ENCODE measurements at places on chromosomes 6 and 20. TPM values are rescaled to one million over a fixed set of nuclear protein-coding genes. Genes with fewer than 3 reads are reported as not detected.
A peak's percentile ranks its signal among the peaks of the same experiment; 100 is the strongest.

Gene FAM83B
- not detected for total RNA-seq

Gene SLC17A4
- total RNA-seq, result not detected

Gene CDH4
- total RNA-seq, result 0.29 TPM

Gene C6orf141
- 0.60 TPM for total RNA-seq

Gene GTSF1L
- total RNA-seq, result not detected

Gene PLCB4
- 5.3 TPM for total RNA-seq

Gene RPS6KA2
- 7.3 TPM for total RNA-seq

GRCh38 chr6:109253366-109253765 is 128.9 kb downstream of the CD164 start:
- DNase-seq, result no peak

GRCh38 chr6:39786649-39787048 is 5.5 kb upstream of the DAAM2 start:
- DNase-seq, result no peak

DNA sequence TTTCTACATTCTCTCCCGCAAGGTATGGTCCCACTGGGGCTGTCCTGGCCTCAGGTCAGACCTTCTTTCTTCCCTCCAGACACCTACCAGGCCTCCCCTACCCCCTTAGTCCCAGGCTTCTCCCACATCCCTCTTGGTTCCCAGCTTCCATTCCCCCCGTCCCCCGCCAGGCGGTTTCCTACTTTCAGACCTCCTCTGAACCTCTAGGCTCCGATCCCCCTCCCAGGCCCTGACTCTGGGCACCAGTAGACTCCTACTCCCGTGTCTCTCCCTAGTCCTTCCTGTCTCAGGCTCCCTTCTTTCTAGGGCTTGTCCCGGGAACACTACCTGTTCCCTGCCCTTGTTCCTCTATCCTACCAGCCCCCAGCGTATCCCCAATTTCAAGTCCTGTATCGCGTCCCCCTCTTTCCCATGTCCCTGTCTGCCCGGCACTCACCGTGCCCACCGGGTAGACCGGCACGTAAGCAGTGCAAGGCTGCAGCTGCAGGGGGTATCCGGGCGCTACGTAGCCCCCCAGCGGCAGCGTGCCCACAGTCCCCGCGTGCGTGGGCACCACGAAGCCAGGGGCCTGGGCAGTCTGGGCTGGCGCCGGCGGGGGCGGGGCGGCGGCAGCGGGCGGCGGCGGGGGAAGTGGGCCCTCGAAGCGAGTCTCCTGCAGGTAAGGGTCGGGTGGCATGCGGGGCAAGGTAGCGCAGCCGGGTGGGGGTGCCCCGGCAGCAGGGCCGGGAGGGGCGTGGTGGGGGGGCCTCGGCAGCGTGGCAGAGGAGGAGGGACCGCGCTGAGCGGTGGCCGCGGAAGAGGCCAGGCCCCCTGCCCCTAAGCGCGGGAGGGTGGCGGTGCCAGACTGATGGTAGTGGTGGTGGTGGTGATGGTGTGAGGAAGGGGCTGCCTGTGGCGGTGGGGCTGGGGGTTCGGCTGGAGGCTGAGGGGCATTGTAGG is 1.5 kb downstream of the PRRT1 start:
- no peak for DNase-seq

- no peak for DNase-seq
Observed at GRCh38 chr6:36392621-36393020, 5.2 kb upstream of the ETV7 start.

DNA sequence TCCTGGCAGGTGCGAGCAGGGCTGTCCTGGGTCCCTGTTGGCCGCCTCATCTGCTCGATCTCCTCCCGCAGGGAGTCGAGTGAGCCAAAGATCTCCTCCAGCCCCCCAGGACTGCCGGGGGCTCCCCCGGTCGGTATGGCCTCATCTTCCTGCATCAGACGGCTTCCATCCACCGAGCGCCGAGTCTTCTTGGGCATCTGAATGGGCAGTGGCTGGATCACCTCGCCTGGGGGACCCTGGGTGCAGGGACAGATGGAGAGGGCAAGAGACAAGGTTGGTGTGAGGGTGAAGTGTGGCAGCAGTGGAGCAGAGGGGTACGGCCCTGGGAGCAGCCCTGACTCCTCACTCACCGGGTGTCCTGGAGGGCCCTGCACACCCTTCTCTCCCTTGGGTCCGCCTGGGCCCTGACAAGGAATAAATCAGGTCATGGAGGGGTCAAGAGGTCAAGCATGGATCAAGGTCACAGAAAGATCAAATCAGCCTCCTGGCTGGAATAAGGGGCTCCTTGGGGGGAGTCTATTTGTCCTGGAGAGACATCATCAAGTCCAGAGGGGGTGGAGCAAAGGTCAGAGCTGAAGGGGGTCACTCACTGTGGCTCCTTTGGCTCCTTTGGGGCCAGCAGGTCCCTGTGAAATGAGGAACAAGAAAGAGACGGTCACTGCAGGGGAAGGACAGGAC is 26.5 kb downstream of the COL11A2 start:
- DNase-seq, result no peak

DNA sequence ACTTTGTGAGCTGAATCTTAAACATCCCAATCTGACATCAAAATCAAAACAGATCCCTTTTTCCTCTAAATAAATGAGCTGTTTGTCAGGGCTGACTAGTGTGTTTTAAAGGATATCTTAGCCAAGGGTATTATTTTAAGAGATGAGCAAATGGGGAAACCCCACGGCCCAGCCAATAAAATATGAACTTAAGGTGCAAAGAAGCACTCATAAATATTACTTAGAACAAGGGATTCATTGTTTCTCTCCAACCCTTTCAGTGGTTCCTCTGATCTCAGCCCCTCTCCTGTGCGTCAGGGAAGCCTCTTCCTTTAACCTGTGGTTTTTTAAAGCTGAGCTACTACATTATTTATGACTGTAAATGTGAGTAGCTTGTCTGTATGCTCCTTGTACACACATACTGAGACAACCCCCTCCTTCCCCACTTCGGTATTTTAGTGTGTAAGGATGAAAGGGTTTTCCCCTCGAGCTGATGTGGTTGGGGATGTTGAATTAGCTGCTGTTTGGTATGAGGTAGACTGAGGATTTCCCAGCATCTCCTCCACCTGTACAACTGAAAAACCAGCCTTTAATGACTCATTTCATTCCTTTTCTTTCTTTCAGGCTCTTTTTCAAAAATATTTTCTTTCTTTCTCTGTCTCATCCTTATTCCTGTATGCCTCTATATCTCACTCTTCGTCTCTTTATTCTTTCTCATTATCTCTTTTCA is 6.5 kb downstream of the BMP5 start:
- DNase-seq, result peak; percentile 58

DNA sequence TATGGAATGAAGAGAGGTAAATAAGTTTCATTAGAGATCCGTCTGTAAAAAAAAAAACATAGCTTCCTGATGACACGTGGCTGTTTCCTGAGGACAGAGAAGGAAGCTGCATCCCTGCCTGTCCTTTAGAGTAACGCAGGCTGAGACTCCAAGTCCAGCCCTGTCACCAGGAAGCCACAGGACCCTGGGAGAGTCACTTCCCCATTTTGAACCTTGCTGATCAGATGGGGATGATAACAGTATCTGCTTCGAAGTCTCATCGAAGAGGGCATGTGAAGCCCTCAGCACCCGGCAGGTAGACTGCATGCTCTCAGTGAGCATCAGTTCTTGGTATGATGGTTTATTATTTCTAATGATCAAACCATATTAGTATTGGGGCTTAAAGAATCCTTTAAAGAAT is 139.1 kb upstream of the KCNG1 start:
- DNase-seq, result no peak

DNA sequence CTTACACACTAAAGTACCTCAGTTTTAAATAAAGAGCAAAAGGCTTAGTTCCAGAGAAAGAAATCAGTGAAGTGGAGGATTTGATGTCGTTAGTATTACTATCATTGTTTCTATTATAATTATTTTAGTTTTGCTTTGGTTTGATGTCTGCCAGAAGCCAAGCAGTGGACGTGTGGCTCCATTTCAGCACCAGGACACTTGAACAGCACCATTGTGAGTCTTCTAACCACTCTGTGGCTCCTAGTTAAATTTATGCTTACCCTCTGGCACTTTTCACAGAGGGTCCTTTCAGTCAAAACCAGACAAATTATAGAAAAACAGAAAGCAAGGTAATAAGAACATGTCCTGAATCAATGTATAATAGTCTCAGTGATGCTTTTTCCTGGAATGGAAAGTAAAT is 3.4 kb downstream of the COL9A1 start:
- DNase-seq, result peak; percentile 24

DNA sequence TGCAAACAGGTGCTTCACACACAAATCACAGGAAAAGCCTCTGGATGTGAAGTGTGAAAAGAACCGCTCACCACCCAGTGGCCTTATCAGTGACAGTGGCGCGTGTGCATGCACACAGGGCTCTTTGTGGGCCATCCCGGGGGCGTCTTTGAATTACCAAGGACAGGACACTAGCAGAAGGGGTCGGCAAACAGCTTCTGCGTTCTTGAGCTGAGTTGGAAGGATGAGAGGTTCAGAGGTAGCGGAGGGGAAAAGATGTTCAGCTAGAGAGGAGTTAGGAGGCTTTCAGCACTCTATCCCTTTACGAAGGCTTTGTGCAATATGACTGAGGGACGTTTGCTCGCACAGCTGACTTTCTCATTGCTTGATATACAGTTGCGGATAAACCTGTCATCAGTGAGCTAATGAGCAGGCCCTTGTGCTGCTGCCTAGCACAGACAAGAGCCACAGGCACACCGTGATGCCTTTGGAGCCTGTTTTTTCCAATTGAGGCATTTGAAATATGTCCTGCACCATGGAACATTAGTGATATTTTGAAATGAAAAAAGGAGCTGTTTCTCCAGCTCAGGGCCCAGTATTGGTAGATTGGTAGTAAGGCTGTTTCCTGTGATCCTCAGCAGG is 83.1 kb downstream of the IYD start:
- DNase-seq, result no peak

DNA sequence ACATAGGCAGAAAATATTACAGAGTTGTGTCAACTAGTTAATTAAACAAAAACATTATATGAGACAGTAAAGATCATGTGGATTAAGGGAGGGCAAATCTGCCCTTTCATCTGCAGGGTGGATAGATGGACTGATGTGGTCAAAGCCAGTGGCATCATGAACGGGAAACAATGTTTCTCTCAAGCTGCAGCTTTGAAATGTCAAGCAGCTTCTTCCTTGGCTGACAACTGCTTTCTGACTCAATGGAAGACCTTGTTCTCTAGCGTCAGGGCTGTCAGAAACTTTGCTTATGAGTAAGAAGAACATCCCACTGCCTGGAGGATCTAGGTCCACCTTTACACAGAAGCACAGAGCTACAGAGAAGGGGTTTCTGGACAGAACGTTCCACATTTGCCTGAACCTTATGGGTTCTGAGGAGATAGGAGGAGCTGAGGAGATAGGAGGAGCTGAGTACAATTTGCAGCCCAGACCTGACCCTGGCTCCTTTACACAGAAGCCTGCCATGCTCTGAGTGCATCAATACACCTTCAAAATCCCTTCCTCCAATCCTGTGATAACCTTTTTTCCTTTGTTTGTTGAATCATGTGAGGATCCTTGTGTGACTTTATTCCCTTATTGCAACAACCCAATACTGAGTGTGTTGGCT is 6.1 kb downstream of the CST5 start:
- DNase-seq, result no peak

- DNase-seq, result peak; percentile 33
Observed at GRCh38 chr6:27810768-27811450, 101.3 kb downstream of the OR2B2 start.

DNA sequence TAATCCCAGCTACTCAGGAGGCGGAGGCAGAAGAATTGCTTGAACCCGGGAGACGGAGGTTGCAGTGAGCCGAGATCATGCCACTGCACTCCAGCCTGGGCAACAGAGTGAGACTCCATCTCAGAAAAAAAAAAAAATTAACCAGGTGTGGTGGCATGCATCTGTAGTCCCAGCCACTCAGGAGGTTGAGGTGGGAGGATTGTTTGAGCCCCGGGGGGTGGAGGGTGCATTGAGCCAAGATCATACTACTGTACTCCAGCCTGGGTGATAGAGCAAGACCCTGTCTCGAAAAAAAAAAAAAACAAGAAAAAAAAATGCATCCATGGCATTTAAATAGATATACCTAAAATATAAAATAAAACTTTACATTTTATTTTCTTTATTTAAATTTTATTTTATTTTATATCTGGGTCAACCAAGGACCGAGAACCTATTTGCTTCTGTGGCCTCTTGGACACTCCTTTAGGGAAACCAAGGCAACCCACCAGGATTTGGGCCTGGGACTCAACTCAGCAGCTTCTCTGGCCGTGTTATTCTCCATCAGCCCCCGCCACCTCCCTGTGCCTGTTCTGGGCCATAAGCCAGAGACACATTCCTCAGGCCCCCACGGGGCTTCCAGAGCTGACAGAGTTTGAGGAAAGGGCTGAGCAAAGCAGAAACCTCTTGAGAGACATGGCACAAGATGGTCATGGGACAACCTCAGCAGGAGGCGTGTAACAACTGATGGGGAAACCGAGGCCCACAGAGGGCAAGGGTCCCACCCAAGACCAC is 6.2 kb downstream of the SNTA1 start:
- no peak for DNase-seq

- DNase-seq, result no peak
Observed at GRCh38 chr20:53658973-53659372, 65.3 kb upstream of the ZNF217 start.

DNA sequence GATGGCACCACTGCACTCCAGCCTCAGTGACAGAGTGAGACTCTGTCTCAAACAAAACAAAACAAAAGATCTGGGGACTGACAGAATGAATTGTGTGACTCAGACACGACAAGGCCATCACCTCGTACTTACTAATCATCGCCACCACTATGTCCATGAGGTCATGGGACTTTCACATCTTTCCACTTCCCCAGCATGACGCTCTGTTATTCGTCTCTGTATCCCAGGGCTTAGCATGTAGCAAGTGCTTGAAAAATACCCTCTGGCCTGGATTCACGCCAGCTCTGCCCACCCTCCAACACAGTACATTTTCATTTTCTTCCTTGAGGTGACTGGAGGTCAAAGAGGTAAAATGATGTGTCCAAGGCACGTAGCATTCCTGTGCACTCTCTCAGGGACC is 27.8 kb downstream of the FGD2 start:
- no peak for DNase-seq
